ENCODE measurements at places on chromosomes 7 and 10.

DNA sequence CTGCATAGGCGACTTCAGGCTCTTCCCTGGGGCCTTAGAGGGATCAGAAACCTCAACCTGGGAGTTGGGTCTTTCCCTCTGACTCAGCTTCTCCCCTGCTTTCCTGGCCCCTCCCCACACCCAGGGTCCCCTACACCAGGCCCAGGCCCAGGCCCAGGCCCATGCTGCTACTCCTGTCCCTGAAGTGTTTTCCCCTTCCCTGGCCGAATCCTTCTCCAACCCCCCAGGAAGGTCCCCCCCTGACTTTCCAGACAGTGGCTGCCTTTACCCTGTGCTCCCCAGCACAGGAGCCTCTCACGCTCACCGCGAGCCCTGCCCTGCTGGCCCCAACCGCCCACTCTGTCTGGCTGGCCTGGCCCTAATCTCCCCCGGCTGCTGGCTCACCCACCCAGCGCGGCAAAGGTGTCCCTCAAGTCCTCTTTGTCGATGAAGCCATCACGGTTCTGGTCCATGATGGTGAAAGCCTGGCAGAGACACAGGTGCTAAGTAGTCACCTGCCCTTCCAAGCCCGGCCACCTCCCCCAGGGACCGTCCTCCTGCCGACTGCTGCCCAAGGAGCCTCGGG is 6.4 kb downstream of the MYL10 start:
- DNase-seq: no peak

DNA sequence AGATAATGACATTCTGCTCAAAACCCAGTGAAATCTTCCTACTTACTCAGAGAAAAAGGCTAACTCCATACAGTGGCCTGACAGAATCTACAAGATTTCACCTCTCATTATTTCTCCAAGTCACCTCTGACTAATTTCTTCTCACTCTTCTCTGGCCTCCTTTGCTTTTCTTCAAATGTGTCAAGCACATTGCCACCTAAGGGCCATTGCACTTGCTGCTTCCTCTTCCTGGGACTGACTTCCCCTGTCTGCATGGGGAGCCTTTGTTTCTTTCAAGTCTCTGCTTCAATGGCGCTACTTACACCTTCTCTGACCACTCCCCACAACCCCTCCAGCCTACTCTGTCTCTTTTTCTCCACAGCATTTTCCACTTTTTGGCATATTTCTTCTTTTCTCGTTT is 36.0 kb downstream of the PRTFDC1 start:
- DNase-seq: no peak

DNA sequence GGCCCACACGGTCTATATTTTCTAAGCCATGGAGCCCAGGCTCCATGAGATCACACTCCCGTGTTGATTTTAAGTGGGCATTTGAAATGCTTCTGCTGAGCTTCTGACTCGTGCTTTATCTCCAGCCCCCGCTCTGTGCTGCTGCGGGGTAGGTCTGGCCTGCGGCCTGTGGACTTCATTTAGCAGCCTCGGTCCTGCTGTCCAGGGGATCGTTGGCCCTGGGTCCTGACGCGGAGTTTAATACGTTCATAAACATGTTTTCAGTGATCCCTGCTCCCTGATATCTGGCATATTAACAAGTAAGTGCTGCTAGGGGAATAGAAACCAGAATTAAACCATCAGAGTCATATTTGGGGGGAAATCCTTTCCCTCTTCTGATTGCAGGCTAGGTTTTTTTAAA is 540.3 kb upstream of the MGMT start:
- DNase-seq: no peak

DNA sequence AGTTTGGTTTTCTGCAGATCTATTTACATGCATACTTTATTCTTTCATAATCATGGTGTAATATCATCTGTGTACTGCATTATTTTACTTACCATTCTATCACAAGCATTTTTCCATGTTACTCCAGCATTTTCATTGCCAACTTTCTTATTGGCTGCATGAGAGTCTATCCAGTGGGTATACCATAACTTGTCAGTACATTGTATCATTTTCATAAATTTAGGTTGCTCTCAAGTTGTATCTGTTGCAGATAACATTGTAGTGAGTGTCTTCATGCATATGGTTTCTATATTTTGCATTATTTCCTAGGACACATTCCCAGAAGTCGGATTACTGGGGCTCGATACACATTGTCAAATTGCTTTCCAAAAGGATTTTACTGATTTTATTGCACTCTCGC is 87.2 kb upstream of the INSYN2A start:
- no peak for DNase-seq

DNA sequence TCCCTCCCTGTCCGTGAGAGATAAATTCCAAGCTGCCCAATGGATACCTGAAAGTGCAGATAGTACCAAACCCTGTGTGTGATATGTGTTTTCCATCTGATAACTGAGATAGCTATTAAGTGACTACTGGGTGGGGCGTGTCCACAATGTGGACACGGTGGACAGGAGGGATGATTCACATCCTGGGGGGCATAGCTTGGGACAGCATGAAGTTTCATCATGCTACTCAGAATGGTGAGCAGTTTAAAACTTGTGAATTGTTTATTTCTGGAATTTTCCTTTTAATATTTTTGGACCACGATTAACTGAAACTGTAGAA is 158.6 kb downstream of the CREB5 start:
- no peak for DNase-seq
